Muscle of arm (tissue), 14 donors: ENCODE measurements at places on chromosomes 4 and X.

DNA sequence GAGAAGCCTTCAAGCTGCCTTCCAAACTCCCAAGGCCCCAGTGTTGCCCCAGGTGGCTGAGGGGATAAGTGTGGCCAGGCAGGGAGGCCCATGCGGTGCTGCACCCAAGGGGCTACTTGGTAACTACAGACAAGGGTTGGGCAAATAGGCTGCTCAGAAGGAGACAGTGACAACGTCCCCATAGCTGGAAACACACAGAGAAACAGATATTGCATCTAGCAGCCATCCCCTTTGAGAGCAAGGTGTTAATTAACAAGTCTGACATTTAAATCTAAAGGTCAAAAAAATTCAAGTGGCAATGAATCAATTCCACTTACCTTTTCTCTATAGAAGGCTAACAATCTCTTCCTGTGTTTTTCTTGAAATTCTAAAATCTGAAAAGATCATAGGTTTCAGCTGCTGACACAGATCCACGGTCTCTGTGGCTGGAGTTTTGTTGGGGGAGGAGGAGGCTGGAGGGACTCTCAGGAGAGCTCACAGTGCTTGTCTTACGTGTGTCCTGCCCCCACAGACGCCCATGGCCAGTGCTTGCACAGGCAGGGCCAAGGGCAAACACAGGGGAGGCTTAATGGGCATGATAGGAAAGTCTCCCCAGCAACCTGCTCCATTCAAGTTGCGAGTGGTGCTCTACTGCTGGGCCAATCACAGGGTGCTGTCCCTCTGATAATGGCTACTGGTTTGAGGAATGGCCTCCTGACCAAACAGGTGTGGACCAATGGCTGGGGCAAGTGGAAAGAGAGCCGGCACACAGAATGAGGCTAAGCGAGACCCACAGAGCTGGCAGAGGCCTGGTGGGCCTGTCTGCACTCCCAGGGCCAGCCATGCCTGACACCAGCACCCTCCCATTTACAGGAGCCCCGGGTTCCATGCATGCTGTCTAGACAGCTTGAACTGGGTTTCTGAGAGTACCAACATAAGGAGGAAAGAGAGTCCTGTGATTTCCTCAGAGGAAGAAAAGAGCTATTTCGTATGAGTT is 22.6 kb downstream of the RNF212 start:
- no peak for DNase-seq

- DNase-seq = no peak
Measured at GRCh38 chrX:65407157-65407626, 127.4 kb downstream of the LAS1L start.

GRCh38 chrX:100584611-100585010 is at the start of gene TNMD:
TNMD (plus strand) TSS chrX:100584936; CDS start chrX:100585019, 83 bp downstream.
- DNase-seq = peak; percentile 49

- DNase-seq = no peak
Measured at GRCh38 chr4:10366628-10367027, 90.6 kb downstream of the ZNF518B start.

GRCh38 chr4:129622566-129622965 is 526.6 kb downstream of the C4orf33 start:
- no peak for DNase-seq

- DNase-seq = no peak
Measured at GRCh38 chr4:83851261-83852084, 315.6 kb downstream of the GPAT3 start.

DNA sequence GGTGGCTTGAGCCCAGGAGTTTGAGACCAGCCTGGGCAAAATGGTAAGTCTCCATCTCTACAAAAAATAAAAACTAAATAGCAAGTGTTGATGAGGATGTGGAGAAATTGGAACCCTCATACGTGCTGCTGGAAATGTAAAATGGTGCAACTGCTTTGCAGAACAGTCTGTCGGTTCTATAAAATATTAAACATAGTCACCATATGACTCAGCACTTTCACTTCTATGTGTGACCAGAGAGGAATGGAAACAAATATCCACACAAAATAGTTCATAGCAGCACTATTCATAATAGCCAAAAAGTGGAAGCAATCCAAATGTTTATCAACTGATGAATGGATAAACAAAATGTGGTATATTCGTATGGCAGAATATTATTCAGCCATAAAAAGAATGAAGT is 60.8 kb upstream of the FMR1 start:
- no peak for DNase-seq

GRCh38 chr4:13706120-13706519 is 78.6 kb upstream of the BOD1L1 start:
- no peak for DNase-seq

- DNase-seq = no peak
Measured at GRCh38 chr4:14259936-14260335, 632.4 kb upstream of the BOD1L1 start.

GRCh38 chr4:19329077-19329476 is 922.6 kb upstream of the SLIT2 start:
- no peak for DNase-seq

DNA sequence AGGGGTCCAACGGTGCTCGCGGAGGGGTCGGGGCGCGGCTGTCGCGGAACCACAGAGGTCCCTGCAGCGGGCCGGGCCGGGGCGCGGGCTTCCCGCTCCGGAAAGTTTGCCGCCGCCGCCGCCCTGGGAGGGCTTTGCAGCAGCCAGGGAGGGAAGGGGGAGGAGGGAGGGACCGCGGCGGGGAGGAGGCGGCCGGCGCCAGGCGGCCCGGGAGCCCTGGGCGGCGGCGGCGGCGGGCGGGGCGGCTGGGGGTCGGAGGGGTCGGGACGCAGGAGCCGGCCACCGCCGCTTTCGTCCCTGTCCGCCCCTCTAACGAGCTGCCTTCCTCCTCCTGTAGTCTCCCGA is 375 bp downstream of the FGFR3 start:
- DNase-seq = no peak

GRCh38 chr4:173666-174314 is 49.5 kb downstream of the ZNF718 start:
- no peak for DNase-seq

- DNase-seq = no peak
Measured at GRCh38 chr4:12583275-12583674, 900.9 kb downstream of the RAB28 start.

DNA sequence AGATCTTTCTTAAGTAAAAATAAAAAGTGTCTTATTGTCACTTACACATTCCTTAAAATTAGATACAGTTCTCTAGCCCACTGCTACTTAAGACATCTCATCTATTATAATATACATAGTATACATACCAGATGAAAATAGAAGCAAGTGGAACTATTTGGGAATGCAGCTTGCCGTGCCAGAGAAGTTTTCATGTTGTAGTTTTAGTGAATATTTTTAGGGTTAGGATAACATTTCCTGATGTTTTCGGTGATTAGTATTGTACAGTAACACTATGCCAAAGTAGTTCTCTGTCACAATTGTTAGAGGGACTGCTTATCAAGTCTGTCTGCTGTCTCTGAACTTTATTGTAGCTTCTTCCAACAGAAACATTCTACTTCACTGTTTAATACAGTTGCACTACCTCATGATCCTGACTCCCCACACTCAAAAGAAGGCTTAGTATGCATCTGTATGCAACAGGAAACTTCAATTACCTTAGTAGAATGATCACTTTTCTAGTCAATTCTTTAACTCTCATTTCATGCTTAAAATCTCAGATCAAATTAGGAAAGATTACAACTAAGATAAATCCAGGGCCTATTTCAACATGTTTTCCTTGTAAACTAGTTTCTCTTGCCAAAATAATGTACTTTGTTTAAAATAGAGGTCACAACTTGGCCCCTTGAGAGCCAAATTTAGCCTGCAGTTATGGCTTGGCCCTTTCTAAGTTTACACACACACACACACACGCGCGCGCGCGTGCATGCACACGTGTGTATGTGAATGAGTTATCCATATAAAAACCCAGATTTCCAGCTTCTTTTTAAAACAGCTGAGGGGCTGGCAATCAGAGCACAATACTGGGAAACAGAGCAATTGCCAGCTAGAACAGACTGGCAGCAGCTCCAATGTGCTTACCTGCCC is 42.3 kb upstream of the SRPX start:
- DNase-seq = no peak

- peak; percentile 39 for DNase-seq
Measured at GRCh38 chrX:51332188-51332942, at the start of gene NUDT10. NUDT10 (plus strand) TSS chrX:51332822; CDS start chrX:51332966, 144 bp downstream.

DNA sequence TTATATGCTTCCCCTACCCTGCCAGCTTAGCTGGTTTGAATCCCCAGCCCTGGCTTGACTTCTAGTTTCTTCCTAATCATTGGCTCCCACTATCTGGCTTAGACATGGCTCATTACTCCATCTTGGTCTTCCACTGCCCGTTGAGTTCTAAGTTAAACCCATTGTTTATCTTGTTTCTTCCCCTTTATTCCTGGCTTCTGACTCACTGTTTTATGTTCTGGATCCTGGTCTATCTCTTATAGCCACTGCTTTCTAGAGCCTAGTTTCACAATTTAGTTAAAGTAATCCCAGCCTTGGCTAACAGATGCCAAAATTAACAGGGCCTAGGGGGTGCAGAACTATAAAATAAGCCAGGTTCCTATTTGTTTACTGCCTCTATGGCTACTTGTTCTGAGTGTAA is 120.9 kb downstream of the ARHGEF9 start:
- DNase-seq = no peak

DNA sequence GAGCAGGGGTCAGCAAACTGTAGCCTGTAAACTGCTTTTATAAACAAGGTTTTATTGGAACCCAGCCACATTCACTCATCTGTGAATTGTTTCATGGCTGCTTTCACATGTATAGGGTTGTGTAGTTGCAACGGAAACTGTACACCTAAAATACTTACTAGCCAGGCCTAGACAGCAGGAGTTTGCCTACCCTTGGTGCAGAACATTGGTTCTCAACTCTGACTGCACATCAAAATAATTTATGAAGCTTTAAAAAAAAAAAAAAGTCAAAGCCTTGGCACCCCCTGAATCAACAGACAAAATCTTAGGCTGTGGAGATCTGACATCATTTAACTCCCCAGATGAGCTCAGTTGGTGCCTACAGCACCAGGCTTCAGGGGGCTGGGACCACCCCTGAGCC is 27.8 kb downstream of the ADGRA3 start:
- no peak for DNase-seq

DNA sequence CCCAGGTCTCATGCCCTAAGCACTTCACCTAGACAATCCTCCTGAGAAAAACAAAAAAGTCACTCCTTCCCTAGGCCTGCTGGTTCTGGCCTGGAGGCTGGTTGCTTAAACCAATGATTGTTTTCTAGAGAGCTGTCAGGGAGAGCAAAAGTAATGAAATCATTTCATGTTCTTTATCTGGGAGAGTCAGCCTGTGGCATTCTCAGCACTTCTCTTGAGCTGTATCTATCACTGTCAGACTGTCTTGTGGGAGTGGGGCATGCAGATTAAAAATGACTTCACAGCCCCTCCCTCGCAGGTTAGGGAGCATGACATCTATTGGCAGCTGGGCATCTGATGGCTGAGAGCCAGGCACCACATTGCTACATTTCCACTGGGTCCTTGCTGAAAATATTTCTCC is 20.4 kb upstream of the TMEM154 start:
- no peak for DNase-seq

DNA sequence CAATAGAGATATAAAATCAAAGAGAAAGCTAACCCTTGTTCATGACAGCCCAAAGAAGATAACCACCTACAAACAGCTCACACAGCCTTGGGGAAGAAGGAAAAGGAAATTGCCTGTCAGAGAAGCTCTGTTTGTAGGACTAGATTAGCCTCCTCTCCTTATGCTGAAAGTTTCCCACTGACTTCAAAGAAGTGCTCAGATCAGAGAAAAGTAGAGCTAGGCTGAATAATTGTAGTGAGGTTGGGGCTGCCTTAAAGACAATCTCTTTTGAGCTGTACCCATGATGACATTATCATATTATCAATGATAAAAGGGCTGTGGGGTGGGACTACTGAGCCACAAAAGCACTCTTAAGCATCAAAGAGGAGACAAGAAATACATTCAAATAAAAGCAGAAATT is 223.0 kb upstream of the GALNT7 start:
- no peak for DNase-seq

GRCh38 chr4:2413821-2414610 is 4.4 kb downstream of the ZFYVE28 start:
- no peak for DNase-seq

DNA sequence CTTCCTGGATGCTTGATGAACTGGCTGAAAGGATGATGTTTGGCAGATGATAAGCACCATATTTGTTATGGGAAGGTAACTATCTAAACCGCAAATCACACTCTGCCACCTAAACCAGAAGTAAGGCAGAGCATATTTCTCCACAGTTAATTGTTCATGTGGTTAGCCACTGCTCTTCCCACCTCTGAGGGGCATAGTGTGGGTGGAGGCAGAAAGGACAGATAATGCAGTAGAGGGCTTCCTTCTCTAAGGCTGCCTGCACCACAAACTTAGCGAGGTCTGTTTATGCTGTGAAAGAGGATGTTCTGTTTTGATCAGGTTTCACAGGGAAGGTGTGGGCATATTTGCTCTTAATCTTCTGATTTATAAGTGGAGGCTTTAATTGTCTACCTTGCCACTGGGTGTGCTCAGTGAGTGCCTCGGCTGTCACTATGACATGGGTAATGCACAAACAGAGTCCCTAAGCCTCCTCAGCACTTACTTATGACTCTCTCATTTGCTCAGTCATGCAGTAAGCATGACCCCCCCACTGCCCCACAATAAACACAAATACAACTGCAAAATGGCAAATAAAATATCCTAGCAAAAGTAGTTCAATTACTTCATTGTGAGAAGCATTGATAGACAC is 401.0 kb downstream of the TMA16 start:
- DNase-seq = no peak

DNA sequence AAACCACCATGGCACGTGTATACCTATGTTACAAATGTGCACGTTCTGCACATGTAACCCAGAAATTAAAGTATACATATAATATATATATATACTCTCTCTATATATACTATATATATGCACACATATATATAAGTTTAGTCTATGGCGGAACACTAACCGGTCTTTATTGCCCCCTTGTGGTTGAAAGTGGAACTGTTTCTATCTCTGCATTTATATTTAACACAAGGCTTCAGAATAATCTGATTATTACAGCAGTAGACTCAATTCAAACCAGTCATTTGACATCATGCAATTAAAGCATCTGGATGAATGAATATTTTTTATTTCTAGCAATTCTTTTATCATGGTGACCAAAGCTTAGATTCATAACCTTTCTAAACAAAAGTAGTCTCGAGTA is 14.6 kb downstream of the RAB9B start:
- peak; percentile 66 for DNase-seq

GRCh38 chr4:103400405-103400804 is 202.3 kb upstream of the CENPE start:
- DNase-seq = no peak

- peak; percentile 61 for DNase-seq
Measured at GRCh38 chr4:112099701-112100297, 45.5 kb upstream of the FAM241A start.

GRCh38 chrX:12672367-12673106 is 118.7 kb upstream of the PRPS2 start:
- DNase-seq = no peak
